Spinal cord (tissue), 10 donors: ENCODE measurements at places on chromosomes 12 and 14. TPM values are rescaled to one million over a fixed set of nuclear protein-coding genes. Genes with fewer than 3 reads are reported as not detected.

The LBHD2 gene
- total RNA-seq: 1.2 TPM

The CBLN3 gene
- total RNA-seq: 0.59 TPM

The PTPRQ gene
- total RNA-seq: 1.7 TPM

The AGAP2 gene
- 13.0 TPM for total RNA-seq

The SMARCD1 gene
- total RNA-seq: 34.7 TPM

The HOXC4 gene
- total RNA-seq: 10.3 TPM

The MUCL1 gene
- total RNA-seq: not detected

The IL22 gene
- total RNA-seq: not detected

The ST8SIA1 gene
- 16.4 TPM for total RNA-seq

The MYRFL gene
- total RNA-seq: 1.1 TPM

The FAR2 gene
- 11.4 TPM for total RNA-seq

The TOMM20L gene
- not detected for total RNA-seq

The EEA1 gene
- total RNA-seq: 31.9 TPM

The BIN2 gene
- total RNA-seq: 7.2 TPM

The TSPAN19 gene
- 0.66 TPM for total RNA-seq

The SLC2A14 gene
- total RNA-seq: 0.22 TPM

The DBX2 gene
- total RNA-seq: 13.0 TPM

The KSR2 gene
- 10.0 TPM for total RNA-seq

The RAPGEF3 gene
- 20.6 TPM for total RNA-seq

The RNASE3 gene
- 0.55 TPM for total RNA-seq

The SLC25A47 gene
- total RNA-seq: not detected
